ENCODE measurements at places on chromosomes 12 and 14.

GRCh38 chr12:121093487-121093891, 39.2 kb upstream of the P2RX7 start:
- DNase-seq = no peak

- DNase-seq = no peak
Measured at GRCh38 chr12:98845957-98846356, 200.9 kb downstream of the APAF1 start.

DNA sequence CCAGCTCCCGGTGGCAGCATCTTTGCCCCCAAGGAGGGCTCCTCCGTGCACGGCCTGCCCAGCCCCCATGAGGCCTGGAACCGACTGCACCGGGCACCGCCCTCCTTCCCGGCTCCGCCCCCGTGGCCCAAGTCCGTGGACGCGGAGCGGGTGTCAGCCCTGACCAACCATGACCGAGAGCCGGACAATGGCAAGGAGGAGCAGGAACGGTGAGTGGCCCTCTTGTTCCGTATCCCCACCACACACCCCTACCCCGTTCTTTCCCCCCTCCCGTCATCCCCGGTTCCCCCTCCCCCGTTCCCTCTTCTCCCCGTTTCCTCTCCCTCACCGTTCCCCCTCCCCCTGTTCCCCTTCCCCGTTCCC, 28.3 kb downstream of the LRCOL1 start:
- no peak for DNase-seq

- no peak for DNase-seq
Measured at GRCh38 chr12:47753021-47754001, 5.4 kb downstream of the RAPGEF3 start.

- DNase-seq = no peak
Measured at GRCh38 chr12:87253157-87253556, 776.0 kb downstream of the C12orf50 start.

GRCh38 chr12:70686299-70686698, 49.1 kb upstream of the PTPRB start:
- DNase-seq = no peak

DNA sequence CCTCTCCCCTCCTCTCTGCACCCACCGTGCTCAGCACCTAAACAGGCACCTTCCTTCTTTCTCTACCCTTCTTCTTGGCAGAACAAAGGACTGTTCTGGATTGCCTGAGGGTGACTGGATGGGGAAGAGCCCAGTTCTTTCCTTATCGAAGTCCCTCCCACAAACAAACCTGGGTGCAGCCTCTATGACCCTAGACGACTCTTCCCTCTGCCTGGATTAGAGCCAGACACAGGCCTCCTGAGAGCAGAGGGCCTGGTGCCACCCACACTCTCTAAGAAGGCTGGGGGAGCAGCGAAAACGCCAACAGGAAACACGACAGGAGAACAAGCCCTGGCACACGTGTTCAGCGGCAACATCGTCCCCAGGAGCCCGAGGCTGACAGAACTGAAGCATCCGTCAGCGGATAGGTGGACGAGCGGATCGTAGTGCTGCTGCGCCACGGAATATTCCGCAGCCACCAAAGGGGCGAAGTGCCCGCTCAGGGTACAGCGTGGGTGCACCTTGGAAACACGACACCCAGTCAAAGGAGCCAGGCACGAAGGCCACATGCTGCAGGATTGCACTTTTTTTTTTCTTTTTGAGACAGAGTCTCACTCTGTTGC, 38.0 kb downstream of the RIMBP2 start:
- DNase-seq = no peak

DNA sequence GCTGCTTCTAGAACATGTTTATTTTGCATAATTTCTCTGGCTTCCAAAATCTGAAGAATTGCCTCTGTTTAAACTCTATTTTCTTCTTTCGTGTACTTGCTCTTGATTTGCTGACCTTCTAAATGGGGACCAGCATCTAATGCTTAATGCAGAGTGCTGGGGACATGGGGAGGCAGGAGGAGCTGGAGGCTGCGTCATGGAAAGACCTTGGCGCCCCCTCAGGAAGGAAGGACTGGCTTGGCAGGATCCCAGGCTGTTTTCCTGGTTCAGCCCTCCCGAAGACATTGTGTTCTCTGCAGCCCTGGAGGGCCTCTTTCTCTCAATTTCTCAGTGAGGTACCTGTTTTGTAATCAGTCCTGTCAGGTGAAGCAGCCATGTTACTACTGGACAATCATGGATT, 5.5 kb downstream of the PRKCH start:
- DNase-seq = no peak

DNA sequence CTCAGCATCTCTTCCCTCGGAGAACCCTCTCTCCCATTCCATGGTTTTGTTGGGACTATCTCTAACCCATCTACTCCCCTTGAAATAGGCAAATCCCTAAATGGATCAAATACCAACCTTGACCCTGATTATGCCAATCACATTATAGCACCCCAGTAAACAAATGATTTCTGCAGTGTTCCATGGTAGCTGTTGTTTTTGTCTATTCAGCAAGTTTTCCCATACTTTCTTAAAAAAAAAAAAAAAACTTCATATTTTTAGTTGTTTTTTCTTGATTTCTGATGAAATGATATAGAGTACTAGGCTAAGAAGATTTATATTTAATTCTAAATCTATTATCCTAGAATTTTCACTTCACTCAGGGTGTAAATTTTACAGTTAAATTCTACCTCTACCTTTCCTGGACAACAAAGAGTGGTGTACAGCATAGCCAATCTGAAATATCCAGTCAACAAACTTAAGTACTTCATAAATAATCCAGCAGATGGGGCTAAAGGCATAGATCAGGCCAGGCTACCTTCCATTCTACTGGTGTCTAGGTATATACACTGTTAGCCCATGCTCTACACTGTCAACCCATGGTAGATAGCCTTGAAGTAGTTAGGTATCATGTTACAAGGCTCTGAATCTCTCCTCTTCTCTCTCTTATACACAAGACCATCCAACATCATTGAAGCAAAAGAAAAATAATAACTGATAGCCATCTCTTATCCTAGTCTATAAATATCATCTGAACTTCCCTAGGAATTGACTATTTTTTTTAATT, 82.2 kb downstream of the PLEKHG7 start:
- DNase-seq = peak; percentile 30

DNA sequence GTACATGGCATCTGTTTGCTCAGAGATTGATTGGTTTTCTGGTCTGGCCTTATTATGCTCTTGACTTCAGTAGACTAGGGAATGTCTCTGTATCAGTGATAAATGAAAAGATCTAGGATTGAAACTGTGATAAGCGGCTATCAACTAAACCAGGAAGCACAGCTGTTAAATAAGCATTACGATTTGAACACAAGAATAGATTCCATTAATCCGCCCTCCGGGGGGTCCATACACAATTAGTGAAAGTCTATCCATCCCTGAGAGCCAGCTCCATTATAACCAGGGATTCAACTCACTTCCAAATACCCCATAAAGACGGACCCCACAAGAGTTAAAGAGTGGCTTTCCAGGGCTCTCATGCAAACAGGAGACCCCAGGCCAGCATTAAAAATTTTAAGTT, 279.0 kb downstream of the GRIN2B start:
- no peak for DNase-seq

GRCh38 chr14:56309198-56309597, 191.0 kb downstream of the PELI2 start:
- DNase-seq = no peak

DNA sequence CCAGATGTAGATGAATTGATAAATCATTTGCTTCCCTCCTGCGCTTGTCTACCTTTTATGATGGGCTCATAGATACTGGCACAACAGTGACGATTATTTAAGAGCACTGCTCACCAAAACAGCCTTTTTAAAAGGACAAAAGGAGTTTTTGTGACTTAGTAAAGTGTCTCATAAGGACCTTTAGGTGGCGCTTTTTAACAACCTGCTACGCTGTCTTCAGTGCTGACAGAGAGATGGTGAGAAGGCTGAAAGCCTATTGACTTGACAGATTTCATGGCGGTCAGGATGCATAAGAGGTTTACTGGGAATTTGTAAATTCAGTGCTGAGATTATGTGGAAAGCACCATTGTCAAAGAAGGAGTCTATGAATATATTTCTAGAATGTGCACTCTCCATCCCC, 87.6 kb downstream of the SLC15A5 start:
- DNase-seq = no peak

GRCh38 chr12:95368931-95369330, 105.0 kb upstream of the METAP2 start:
- DNase-seq = no peak

DNA sequence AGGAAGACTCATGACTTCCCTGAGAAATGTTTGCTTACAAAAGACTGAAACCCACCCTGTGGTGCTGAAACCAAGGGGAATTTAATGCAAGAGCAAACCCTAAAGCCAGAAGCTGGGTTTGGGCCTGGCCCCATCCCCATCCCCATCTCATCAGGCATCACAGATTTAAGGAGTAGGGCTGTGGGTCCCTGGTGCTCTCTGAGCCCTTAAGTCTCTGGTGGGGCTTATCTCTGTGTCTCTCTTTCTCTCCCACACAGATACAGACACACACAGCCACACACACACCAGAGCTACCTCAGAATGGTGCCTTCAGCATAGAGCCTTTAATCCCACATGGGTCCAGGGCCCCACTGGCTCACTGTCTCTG, 237.1 kb downstream of the SLC41A2 start:
- no peak for DNase-seq

- DNase-seq = peak; percentile 63
Measured at GRCh38 chr14:24013654-24014514, 25.2 kb downstream of the DHRS4L2 start.

DNA sequence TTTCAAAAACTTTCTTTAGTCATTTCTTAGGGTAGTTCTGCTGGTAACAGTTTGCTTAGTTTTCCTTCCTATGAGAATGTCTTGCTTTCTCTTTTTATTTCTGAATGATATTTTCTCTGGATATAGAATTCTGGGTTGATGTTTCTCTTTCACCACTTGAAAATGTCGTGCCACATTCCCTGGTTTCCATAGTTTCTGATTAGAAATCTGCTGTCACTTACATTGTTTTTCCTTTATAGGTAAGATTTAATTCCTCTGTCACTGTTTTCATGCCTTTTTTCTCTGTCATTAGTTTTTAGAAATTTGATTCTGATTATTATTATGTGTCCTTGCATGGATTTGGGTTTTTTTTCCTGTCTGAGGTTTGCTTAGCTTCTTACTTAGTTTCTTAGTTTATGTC, 77.3 kb upstream of the PCNX4 start:
- DNase-seq = no peak

- no peak for DNase-seq
Measured at GRCh38 chr12:53518381-53518780, 11.1 kb upstream of the NPFF start.

DNA sequence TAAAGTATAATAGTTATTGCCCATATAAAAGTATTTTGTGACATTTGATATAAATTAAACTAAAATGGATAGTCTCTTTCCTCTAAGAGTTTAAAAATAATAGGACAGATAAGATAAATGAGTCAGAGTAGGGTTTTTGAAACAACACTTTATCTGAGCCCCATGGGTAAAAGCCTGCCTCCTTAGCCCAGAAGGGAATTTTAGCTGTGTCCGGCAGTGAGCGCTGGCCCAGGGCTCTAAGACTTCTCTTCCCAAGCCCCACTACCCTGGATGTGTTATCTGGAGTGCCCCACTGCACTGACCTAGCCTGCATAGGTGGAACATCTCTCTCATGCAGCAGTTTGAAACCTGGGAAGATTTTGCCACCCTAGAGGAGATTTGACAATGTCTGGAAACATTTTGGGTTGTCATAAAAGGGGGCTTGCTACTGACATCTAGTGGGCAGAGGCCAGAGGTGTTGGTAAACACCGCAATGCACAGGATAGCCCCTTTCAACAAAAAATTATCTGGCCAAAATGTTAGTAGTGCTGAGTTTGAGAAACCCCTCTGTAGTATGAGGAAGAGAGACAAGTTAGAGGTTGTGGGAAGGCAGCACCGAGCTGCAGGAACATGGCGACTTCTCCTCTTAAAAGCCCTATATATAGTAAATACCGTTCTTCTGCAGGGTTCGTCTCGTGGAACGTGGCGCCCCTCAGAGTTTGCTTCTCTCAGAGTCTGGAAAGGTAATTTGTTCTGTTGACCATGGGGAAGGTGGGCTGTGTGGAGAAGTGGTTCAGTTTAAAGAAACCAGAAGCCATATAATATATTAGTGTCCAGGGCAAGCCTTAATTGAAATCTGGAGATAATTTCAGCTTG, 29.3 kb upstream of the ATF1 start:
- peak; percentile 37 for DNase-seq

GRCh38 chr14:76006253-76006652, 20.7 kb downstream of the IFT43 start:
- no peak for DNase-seq

- no peak for DNase-seq
Measured at GRCh38 chr14:84254290-84254689, 1275.7 kb upstream of the FLRT2 start.

DNA sequence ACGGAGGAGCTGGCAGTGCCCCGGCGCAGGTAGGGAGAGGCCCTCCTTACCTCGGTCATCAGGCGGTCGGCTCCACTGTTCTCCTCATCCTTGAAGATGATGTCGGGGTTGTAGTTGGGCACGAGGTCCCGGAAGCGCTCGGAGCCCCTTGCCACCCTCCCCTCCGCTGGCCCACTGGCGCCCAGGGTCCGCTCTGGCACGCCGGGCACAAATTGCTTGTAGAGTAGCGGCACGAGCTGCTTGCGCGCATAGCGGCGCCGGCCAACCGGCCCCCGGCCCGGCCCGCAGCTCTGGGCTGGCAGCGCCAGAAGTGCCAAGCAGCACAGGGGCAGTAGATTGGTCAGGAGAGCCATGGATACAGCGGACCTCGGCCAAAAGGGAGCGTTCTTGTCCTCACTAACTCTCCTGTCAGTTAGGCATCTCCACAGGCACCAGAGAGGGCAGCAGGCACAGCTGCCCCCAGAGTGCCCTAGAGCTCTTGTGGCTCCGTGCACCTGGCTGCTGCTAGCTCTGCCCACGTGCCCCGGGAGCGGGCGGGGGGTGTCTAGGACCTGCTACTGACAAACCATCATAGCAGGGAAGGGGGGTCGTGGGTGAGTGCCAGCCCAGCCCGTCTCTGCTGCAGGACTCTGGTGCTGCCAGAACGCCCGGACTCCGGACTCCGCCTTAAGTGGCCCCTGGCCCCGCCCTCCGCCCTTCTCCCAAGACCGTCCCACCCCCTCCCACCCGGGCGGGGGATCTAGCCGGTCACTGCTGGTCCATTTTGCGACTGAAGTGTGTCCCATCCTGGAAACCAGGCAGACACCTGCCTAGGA, at the start of gene DHH:
Gene DHH, minus strand, starts transcription at position 642 of the 815 bp plus-strand sequence. Its CDS starts 289 bp downstream, at position 353.
- DNase-seq = no peak

GRCh38 chr14:63726499-63726898, 1.4 kb downstream of the SGPP1 start:
- no peak for DNase-seq

- DNase-seq = no peak
Measured at GRCh38 chr14:21043974-21044618, 1.9 kb downstream of the RNASE7 start.

- DNase-seq = no peak
Measured at GRCh38 chr12:2803635-2804392, 8.7 kb upstream of the ITFG2 start.

- peak; percentile 39 for DNase-seq
Measured at GRCh38 chr12:53985994-53986685, 1.2 kb downstream of the HOXC10 start.
